ENCODE measurements at places on chromosomes 3 and 15.

DNA sequence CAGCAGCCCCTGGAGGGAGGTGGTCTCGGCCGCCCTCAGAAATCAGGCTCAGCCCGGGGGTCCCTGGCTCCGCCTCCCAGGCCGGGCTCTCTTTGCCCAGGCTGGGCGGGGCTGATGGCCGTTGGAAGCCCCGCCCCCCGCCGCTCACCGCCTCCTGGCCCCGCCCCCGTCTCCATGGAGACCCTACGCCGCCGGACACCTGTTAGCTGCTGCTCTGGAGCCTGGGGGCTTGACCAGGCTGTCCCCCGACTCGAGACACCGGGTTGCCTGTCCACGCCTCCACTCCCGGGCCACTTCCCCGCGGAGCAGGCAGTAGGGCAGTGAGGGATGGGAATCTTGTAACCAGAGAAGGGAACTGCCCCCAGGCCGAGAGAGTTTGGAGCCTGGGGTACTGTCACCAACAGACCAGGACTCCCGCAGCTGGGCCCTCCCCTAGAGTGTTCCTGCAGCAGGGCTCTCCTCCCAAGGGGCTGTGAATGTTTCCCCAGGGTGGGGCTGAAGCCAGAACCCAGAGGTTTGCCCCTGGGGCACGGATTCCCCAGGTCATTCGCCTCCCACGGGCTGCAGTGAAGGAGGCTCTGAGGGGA is 27.8 kb upstream of the RPL32 start:
- DNase-seq: no peak

DNA sequence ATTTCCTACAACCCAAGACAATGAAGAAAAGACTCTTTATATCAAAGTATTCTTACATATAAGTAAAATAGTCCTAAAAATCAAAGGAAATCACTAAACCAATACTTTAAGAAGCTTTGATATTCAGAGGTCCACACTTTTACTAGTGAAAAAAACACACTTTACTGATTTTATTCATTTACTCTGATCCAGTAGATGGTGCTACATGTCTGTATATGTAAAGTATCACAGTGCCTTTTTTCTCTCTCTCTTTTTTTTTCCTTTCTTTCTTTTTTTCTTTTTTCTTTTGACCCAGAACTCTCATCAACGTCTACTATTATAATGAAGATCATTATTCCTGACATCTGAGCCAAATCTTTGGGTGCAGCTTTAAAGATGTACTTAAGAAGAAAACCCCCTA is 10.8 kb upstream of the CCDC39 start:
- DNase-seq: no peak

DNA sequence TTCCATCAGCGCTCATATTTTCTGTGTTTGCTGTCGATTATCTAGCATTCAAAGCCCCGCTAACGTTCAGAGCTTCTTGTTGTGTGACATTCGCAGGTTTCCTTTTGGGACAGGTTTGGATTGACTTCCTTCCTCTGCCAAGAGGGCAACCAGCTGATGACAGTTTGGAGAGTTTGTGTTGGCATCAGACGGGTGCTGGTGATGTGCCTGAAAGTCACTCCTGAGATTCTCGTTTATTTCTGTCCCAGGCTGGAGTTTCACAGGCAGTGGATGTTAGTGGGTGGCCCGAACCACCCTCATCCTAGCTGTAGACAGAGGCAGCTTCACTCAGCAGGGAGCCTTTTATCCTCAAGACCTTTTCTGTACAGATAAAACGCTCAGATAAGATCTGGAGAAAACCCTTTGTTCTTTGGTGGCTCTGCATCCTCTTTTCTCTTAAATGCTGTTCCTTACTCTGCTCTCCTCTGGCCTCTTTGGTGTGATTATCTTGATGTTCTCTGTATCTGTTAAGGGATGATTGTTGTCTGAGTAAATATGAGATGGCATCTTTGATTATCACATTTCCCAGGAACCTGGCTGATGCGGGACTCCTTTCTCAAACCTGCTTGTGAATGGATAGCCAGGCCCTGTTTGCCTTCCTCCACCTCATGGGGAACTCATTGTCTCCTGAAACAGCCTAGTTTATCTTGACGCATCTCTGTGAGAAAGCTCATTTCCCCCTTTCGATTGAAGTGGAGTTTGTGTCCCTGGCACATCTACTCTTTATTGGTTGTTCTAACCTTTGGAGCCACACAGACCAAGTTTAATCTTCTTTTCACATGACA is 35.9 kb downstream of the CGNL1 start:
- DNase-seq: no peak

DNA sequence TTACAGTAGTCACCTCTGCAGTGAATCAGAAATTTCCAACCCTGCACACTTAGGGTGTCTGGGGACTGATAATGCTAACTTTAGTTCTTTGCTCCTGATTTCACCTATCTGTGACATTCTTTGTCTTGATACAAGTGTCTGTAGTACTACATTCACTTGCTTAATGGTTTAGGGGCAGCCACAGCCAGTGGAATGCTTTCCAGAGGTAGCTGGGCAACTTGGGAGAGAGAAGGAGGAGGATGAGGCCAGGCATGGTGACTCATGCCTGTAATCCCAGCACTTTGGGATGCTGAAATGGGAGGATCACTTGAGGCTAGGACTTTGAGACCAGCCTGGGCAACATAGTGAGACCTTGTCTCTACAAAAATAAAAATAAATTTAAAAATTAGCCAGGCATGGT is 8.5 kb downstream of the BAHD1 start:
- no peak for DNase-seq

DNA sequence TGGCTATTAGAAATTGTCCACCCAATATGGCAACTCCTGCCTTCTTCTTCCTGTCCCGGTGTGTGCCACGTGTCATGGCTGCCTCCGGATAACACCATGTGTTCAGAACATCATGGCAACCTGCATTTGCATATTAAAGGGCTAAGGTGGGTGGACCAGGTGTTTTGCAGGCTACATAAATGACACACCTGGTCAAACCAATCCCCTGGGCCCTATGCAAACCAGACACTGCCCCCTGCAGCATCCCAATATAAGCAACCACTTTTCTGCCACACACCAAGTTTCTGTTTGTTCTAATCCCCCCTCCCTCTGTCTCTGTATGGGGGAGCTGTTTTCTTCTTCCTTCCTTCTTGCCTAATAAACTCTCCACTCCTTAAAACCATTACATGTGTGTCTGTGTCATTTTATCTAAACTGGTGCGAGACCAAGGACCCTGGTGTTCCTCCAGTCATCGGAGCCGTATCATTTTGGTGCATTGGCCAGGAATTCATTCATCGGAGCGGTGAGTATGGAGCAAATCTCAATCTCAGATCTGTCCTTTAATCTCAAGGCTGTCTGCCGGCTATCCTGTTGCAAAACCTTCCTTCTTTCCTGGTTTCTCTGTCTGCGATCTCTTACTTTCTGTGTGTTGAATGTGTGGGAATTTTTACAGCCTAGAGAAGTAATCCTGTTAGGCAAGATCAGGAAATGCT is 44.5 kb downstream of the NCEH1 start:
- peak; percentile 19 for DNase-seq
